Cortex of kidney (tissue), 1 donor: ENCODE measurements at places on chromosomes 12 and 14.

GRCh38 chr12:55707841-55708694 lies at the start of gene ITGA7:
Gene ITGA7, minus strand, starts transcription at chr12:55707904. Its CDS starts 222 bp downstream, at chr12:55707682.
- no peak for DNase-seq

DNA sequence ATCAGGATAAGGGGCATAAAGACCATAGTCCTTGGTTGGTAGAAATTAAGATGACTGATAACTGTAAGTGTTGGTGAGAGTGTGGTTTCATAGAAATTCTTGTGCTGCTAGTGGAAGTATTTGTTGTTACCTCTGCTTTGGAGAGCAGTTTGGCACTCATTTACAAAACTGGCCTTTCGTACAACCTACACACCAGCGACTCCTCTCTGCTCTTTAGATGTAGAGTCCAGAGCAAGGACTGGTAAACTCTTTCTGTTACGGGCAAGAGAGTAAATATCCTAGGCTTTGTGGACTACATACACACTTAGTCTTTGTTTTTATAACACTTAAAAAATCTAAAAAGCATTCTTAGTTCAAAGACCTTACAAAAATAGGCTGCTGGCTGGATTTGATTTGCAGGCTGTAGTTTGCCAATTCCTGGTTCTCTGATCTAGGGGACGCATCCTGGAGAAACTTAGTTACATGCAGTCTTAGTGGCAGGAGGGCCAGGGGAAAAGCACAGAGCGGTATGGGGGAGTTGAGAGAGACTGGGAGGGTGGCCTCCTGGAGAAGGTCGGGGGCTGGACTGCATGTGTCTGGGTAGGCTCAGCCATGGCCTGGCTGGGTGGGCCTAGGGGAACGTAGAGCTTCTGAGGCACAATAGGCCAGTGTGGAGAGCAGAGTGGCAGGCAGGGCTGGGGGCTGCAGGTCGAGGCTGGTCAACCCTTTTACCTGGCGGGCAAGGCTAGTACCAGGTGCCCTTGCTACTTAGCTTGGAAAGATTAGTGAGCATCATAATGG lies 55.3 kb upstream of the AMN start:
- no peak for DNase-seq

DNA sequence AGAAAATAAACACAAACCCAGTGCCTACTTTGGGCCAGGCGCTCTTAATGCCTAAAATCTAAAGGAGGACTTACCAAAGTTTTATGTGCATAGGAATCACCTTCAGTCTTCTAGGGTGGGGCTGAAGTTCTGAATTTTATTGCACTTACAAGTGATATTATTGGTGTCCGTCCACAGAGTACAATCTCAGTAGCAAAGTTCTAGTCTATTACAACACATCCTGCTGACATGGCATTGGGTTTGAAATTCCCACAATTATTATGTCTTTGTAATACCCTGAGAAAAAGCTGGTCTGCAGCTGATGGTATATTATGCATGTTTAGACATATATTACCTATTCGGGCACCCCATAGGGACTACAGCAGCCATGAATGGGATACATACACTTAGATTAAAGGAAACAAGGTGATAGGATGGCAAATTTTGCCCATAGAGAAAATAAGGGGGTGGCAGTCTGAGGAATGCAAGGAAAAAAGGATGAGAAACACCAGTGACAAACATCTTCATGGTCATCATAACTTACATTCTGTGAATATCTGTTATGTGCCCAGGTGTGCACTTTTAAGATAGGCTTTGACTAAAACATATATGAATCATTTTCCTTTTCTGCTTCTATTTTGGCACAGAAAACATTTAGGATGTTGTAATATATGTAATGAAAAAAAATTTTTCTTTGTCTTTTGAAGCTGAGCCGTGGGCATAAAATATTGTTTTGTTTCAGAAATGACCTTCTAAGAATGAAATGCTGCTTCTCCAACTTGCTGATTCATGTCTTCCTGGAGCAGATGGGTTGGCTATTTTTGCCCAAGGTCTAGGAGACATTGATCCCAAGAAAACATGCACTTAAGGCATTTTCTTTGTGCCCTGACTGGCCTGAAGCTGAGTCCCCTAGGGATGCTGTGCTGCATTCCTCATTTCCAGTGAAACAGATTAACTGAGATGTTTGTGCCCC lies 27.2 kb upstream of the ALG10 start:
- no peak for DNase-seq

DNA sequence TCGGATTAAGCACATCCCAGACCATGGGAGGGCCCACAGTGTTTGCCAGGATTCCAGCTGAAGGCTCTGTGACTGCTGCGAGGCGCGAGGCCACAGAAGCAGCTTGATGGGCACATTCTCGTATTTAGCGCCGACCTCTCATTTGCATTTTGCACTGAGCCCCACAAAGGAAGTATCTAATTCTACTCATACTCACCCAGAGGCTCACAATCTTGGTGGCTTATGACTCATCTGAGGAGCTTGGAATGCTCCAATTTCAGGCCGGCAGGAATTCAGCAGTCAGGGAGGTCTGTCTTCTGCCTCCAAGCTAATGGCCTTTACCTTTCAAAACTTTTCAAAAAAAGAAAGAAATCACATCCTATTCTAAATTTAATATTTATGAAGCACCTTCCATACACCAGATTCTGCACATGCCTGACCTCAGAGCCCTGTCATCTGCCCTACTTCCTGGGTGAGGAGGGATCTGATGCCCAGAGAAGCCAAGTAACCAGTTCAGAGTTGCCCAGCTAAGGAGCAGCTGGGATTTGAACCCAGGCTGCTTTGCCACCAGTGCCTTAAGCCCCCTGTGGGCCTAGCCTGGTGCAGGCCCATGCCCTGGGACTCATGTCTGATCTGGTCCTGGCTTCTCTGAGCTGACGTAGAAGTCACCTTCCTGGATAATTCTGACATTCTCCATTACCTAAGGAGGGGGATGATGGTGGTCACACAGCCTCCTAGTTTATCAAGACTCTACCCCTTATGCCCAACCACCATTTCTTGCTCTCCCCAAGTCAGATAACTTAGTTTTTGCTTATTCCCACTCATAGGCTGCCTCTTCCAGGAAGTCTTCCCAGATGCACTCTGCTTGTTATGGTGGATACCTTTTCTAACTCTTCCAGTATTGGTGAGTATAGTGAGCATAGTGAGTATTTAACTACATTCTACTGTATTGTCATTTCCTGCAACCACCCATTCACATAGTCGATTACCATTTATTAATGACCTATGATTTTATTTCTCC lies 198.9 kb downstream of the RBM19 start:
- no peak for DNase-seq
